ENCODE measurements at places on chromosomes 11 and 22.
A peak's percentile ranks its signal among the peaks of the same experiment; 100 is the strongest.

DNA sequence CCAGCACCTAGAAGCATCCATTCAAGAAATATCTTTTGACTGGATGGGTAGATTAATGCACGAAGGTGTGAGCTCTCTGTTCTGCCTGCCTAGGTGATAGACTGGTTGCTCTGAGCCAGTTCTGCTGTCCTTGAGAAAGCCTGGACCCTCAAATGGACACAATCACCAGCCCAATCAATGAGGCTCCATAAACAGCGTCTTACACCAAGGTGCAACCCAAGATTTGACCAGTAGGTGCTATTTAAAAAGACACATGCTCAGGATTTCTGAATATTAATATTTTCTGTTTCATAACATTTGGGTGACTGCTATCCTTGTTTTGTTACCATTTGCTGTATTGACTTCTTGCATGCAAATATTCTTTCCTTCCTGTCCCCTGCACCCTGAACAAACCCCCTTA is 39.0 kb downstream of the PAMR1 start:
- no peak for DNase-seq

GRCh38 chr22:45291061-45291930 is 6.5 kb downstream of the UPK3A start:
- peak; percentile 38 for DNase-seq

DNA sequence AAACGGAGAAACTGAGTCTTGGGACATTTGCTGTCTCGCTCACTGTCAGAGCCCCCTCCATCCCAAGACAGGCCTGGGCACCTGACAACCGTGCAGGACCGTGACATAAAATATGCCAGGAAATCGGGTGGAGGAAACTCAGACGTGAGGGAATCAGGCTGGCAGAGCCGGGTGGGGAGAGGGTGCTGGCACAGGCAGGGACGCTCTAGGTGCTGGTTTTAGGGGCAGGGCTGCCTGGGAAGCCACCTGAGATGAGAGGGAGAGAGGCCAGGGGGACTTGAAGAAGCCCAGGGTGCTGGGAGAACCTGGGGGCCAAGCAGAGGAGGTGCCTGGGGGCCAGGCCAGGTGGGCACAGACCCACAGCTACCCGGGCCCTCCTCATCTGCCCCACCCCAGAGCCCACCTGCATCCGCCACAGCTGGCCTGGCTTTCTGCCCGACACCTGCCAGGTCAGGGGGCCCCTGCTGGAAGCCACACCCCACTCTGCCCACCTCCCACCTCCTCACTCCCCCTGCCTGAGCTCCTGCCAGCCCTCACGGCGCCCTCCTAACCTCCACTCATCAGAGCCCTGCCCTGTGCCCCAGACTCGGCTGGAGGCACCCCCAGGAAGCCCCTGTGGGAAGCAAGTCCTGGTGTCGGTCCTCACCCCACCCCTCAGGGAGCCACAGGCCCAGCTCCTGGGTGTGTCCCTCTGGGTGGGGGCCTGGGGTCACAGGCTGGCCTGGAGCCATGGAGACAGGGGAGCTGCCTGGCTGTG is 27.3 kb upstream of the MUC5AC start:
- no peak for DNase-seq

DNA sequence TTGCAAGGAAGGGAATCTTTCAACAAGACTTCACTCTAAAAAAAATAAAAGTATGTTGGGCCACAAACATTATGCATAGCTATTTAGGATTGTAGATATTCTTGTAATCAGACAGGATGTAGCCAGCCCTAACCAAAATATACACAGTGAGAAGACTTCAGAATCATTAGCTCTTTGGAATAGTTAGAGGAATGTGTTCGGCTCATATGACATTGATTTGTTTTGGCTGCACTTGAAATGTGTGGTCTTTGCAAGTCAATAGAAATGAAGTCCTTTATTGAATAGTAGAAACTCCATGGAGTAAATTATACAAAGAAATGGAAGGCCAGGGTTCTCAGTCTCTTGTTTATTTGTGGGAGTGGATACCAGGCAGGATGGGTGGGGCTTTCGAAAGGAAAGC is 692.1 kb downstream of the NTM start:
- DNase-seq, result no peak

DNA sequence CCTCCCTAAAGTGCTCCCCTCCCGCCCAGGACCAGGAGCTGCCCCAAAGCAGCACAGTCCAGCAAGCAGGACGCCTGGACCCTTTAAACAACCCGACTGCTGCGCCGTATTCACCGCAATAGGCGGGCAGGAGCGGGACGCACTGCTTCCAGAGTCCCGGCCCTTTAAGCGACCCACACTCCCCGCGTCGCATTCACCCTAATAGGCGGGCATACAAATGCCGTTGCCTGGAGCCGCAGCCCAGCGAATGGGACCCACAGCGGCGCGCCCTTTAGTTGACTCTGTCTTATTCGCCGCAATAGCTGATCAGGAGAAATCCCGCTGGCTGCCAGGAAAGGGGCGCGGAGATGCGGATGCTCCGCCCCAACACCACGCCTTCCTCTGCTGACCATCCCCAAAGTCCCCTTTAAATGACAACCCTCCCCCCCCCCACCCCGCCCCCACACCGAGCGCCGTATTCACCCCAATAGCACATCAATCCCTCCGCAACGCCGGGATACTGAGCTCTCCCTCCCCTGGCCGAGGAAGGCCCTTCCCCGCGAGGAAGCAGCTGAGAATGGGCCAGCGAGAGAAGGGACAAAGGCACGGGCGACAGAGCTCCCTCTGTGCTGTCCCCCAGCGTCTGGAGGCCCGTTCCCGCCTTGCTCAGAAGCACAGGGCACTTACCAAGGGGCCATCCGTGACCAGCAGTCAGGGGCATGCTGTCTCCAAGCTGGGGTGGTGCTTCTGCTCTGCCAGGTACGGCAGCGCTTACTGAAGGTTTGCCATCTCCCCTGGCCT is 4.7 kb downstream of the OSBPL5 start:
- peak; percentile 6 for DNase-seq

- DNase-seq, result no peak
These were observed 6.5 kb upstream of the RBM14 start for GRCh38 chr11:66609721-66610617.

DNA sequence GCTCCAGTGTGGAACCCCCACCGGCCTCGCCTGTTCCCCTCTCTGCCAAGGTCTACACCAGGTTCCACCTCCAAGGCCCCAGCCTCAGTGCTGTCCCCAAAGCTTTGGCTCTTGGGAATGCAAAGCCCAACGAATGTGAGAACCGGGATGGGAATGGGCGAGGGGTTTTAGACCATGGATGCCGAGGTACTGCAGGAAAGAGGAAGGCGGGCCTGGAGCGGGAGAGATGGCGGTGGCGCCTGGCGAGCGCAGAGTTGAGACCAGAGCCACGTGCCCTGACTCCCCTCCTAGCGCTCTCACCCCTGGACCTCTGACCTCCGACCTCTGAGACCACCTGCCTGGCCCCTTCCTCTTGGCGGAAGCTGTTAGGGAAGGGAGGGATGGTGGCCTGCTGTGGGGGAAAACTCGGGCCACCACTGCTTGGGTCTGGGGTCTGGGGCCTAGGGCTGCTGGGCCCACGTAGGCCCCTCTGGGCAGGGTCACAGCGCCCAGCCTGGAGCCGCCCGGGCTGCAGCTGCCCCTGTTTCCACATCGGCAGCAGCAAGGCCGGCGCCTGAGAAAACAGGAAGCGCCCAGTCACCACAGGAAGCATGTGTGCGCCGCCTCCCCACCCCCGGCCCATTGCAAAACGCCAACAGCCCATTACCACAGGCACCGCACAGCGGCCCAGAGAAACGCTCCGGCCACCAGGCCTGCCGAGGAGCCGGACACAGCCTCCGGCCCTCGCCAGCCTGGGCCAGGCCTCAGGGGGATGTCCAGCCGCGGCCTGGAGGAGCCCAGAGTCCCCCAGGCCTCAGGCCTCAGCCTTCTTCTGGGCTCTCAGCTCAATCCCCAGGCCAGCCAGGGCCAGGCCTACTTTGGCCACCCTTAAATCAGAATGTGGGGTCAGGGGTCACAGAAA is 13.8 kb upstream of the SLC39A13 start:
- peak; percentile 64 for DNase-seq

DNA sequence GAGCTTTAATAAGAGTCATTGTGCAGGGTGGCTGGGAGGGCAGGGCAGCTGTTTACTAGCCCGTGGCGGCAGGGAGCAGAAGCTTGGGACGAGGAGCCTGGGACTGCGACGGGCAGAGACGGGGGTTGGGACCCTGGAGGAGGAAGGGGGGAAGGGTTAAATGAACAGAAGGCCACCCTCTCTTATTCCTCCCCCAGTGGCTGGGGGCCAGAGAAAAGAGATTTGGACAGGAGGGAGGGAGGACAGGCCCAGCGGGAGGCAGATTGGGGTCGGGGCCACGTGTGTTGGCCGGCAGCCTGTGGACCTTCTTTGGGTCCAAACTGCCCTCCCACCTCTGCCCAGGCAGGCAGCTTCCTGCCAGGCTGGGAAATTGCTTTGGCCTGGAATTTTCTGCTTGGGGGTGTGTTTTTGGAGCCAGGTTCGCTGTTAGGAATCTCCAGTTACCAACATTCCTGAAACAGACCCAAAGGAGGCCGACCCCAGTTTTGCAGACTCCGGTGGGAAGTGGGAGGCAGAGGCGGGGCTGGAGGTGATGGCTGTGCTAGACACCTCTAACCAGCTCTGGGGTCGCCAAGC is 50.2 kb downstream of the APOL3 start:
- DNase-seq, result no peak

GRCh38 chr22:27533105-27533745 is 268.3 kb downstream of the MN1 start:
- DNase-seq, result no peak

DNA sequence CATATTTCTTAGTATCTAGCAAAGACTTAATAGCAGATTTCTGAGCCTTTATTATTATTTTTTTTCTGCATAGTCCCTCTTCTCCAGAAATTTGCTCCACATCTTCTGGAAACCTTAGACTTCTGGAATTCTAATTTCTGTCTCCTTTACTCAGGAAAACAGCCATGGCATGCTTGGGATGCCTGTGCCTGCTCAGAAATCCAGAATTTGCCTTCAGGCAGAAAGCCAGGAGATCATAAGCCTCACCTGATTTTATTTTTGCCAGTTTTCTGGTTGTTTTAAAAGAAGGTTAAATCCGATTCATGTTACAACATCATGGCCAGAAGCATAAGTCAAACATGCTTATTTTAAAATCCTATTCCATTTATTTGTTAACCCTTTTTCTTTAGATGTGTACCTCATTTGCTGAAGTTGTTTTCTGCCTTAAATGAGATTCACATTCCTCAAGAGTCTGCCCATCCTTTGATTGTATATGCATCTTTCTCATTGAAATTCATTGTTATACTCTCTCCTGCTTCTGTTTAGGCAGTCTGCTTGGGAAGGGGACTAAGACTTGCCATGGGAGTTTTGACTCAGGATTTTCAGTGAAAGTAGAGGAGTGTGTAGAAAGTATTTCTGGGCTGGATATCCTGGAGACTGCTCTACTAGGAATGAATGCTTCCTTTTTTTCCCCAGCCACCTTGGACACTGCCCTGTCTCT is 37.1 kb downstream of the SIK2 start:
- no peak for DNase-seq

- no peak for DNase-seq
These were observed 326.0 kb downstream of the CASP12 start for GRCh38 chr11:104572279-104572678.

GRCh38 chr11:78166855-78167469 is 21.5 kb downstream of the KCTD21 start:
- no peak for DNase-seq

GRCh38 chr11:4881860-4882500 is at the start of gene OR51T1:
Gene OR51T1 (plus strand): TSS chr11:4881900. CDS start chr11:4881900, 0 bp downstream.
- no peak for DNase-seq

All from CD4-positive, alpha-beta T cell treated with Interleukin-10 for 1 hour (primary cell).